HAP-1 (cell line): ENCODE measurements at places on chromosomes 1 and 21.

DNA sequence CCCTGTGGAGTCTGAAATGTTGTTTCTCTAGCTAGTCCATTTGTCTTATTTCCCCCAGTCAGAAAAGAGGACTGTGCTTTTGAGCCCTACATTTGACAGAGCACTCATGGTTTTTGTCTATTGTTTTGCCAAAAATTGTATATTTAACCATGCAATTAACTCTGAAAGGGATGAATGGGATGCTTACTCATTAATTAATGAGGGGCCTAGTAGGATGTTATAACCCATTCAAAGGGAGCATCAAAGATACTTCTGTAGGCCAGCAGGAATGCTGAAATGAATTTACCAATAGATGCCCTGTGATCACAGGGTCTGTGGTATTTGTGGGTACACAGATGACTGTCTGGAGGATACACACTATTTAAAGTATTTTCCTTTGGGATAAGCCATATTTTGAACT, 147.7 kb downstream of the FCRL5 start:
- DNase-seq: no peak

DNA sequence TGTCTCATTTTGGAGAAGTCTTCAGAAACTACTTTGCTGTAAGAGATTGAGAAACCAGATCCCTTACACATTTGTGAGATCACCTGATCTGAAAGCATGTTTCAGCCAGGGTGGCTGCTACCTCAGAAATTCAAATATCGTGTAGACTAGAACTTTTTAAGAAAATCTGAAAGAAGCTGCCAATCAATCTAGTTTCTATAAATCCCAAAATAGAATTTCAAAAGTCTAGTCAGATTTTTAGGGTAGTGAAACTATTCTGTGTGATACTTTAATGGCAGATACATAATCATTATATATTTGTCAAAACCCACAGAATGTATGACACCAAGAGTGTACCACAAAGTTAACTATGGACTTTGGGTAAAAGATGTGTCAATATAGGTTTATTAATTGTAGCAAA, 79.9 kb upstream of the PLPPR5 start:
- no peak for DNase-seq

- DNase-seq: no peak
These were observed 22.9 kb upstream of the PKN2 start for GRCh38 chr1:88661188-88661587.

DNA sequence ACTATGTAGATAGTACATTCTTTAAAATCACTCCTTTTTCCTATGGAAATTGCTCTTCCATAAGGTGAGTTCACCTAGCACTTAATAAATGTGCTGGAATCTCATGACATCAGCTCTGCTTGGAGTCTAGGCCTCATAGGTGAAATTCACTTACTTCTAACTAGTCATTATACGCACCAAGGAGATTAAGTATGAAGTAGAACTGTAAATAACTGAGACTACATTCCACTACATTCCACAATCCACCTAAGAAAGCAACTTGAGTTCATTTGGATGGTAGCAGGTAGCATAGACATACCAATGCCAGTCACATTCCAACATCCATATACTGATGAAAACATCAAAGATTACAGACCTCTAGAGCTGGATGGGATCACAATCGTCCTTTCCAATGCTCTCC, 64.3 kb downstream of the NIBAN1 start:
- DNase-seq: no peak

GRCh38 chr1:96643519-96643918, 78.1 kb upstream of the PTBP2 start:
- no peak for DNase-seq

GRCh38 chr21:35128536-35128935, 79.4 kb upstream of the RUNX1 start:
- no peak for DNase-seq

- no peak for DNase-seq
These were observed 3.6 kb downstream of the ASAP3 start for GRCh38 chr1:23480187-23481025.

DNA sequence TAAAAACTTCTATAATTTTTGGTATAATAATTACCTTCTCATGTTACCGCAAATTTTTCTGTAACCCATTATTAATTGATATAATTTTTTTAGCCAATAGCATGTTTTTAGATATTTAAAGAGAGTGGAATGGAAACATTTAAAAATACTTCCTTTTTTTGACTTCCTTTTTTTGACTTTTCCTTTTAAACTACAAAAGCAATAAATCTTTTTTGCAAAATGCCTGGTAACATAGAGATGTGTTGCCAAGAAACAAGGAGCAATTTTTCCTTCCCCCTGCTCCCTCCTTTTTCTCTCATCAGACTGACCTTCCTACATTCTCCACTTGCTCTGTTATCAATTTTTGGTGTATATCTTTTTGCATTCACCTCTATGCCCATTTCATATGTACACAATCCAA, 666.2 kb downstream of the ADGRL2 start:
- no peak for DNase-seq

- DNase-seq: no peak
These were observed 39.6 kb downstream of the PDE4B start for GRCh38 chr1:65832296-65832695.

- no peak for DNase-seq
These were observed 615 bp upstream of the MRPS15 start for GRCh38 chr1:36464605-36465393.

DNA sequence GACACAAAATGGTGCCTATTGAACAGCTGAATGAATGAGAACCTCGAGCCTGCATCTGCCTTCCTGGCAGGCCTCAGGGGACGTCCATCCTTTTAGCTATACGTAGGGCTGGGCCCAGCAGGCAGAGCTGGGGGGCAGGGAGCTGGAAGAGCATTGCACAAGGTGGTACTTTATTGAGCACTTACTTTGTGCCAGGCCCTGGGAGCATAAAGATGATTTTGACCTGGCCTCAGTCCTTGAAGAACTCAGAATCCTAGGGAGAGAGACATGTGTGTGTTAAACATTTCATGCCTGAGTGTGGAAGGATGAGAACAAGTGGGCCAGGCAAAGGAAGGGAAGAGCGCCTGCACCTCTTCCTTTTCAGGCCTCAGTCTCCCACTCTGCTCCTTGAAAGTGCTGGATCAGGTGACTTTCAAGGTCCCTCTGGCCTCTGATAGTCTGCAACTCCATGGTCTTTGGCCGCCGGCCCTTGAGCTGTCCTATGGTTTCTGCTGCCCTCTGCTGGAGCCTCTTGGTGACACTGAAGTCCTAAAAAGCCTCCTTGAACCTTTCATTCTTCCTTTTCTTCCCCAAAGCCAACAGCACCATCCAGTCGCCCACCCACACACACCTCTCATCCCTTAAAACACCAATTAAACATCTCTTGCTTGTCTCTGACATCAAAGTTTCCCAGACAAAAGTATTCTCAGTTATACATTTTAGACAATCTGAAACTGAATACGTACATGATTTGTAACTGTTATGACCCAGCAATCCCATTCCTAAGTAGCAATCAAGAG, 3.5 kb upstream of the PEAR1 start:
- peak; percentile 86 for DNase-seq
